ENCODE measurements at places on chromosomes 2 and 18.
A peak's percentile ranks its signal among the peaks of the same experiment; 100 is the strongest.

- no peak for DNase-seq
Observed at GRCh38 chr2:182444170-182444569, 17.3 kb upstream of the PDE1A start.

GRCh38 chr2:233470011-233470687 lies 96.4 kb downstream of the USP40 start:
- DNase-seq = no peak

DNA sequence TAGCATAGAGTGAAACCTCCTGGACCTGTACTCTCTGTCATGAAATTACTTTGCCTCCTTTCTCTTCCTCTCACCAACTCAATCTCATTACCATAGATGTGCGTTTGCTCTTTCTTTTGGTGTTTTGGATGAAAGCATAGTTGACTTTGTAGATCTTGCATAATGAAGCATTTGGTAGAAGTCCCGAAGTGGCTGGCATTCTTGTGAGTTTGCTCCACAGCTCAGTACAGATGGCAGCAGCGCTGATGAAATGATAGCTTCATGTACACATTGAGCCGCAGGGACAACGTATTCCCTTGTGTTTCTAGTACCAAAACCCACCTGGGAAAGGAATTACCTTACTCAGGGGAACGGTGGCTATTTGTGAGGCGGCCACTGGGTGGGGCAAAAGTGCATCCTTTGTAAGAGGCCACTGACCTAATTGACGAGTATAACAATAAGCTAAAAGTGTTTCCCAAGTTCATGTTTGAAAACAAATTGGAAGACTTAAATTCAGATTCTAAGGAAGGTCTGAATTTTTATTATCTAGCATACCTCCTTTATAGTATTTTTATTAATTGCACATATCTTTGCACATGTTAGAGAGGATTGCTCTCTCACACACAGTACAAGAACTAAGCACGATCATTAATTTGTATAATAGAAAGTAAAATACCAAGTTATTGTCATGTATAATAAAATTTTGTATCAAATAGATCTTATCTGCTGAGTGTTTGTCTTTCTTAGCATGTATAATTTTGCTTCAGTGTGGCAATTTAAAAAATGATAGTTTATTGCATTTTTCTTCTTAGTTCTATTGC lies 25.4 kb upstream of the CDH7 start:
- DNase-seq = peak; percentile 48

- DNase-seq = peak; percentile 77
Observed at GRCh38 chr2:101893681-101894381, 97.9 kb upstream of the IL1R2 start.

GRCh38 chr2:50602636-50603327 lies 429.1 kb downstream of the NRXN1 start:
- DNase-seq = no peak

GRCh38 chr2:45844796-45845457 lies 193.5 kb downstream of the PRKCE start:
- no peak for DNase-seq

DNA sequence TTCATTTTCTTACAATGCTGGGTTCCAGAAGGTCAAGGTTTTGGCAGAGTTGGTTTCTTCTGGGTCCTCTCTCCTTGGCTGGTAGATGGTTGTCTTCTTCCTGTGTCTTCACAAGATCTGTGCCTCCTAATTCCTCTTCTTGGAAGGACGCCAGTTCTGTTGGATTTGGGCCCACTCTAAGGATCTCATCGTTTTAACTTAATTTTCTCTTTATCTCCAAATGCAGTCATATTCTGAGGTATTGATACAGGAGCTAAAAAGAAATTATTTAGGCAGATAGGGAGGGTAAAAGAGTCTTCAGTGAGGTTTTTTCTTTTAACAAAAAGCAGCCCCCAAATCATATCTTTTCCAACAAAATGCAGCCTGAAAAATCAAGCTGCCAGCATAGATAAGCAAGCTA lies 998.4 kb downstream of the SOCS6 start:
- DNase-seq = no peak

DNA sequence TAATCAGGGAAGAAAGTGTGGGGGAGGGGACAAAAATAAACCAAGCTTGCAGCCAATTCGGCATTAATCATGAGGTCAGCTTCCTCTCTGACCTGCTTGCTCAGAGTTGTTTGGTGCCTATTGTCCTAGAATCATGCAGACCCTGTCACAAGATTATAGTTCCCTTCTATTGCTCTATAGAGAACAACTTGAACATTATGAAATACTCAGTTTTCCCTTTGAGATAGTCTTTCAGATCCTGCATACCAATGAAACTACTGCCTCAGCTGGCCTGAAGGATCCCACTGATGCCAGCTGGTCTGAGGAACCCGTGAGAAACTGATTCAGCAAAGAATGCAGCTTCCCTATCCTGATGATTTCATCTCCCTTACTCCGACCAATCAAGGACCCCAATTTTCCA lies 955 bp upstream of the BBS5 start:
- DNase-seq = no peak
